ENCODE measurements at places on chromosomes 6 and 20.

GRCh38 chr6:107866606-107867301 is 42.6 kb upstream of the SCML4 start:
- DNase-seq = no peak

DNA sequence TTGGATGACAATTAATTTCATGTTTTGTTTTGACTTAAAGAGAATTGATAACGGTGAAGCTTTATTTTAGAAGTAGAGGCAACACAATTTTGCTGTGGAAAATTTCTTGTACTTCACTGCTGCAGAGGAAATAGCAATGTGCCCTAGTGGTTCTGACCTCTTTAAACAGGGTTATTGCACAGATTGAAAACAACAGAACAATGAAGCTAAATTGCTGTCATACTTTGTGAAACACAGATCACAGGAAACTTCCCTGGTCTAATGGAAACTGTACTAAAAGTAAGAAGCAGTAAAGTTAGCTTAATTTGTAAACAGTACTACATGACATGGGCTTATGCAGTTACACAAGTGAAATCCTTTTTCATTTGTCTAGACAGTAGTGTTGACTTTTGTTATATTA is 31.3 kb downstream of the OR2A4 start:
- no peak for DNase-seq

- no peak for DNase-seq
Observed at GRCh38 chr6:108719477-108719876, 128.7 kb upstream of the ARMC2 start.

- no peak for DNase-seq
Observed at GRCh38 chr20:45822857-45823256, 4.3 kb downstream of the TNNC2 start.

DNA sequence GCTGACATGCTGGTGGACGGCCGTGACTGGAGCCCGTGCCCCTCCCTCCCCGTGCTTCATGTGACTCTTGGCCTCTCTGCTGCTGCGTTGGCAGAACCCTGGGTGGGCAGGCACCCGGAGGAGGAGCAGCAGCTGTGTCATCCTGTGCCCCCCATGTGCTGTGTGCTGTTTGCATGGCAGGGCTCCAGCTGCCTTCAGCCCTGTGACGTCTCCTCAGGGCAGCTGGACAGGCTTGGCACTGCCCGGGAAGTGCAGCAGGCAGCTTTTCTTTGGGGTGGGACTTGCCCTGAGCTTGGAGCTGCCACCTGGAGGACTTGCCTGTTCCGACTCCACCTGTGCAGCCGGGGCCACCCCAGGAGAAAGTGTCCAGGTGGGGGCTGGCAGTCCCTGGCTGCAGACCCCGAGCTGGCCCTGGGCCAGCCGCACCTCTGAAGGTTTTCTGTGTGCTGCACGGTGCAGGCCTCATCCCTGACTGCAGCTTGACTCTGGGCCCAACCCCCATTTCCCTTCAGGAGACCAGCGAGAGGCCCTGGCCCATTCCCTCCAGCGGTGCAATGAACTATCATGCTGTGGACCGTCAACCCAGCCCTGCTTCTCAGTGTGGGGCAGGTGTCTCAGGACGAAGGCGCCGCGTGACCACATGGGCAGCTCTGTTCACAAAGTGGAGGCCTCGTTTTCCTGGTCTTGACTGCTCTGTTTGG is 8.1 kb downstream of the NPBWR2 start:
- DNase-seq = no peak

DNA sequence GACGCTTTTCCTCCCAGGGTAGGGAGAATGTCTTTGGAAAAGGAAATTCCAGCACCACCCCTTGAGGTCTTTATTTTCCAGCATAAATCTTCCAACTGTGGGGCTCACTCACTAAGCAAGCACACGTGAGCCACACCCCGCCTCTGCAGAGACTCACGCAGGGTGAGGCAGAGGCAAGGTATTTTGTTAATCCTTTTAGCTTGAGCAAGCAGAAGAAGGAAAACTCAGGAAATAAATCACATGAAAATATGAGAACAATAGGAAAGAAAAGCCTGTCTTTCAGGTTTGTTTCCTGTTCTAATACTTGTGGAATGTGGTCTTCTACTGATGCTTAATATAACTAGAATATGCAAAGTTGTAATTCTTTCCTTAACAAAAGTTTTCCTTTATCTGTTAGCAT is 4.1 kb upstream of the PHACTR2 start:
- DNase-seq = no peak

DNA sequence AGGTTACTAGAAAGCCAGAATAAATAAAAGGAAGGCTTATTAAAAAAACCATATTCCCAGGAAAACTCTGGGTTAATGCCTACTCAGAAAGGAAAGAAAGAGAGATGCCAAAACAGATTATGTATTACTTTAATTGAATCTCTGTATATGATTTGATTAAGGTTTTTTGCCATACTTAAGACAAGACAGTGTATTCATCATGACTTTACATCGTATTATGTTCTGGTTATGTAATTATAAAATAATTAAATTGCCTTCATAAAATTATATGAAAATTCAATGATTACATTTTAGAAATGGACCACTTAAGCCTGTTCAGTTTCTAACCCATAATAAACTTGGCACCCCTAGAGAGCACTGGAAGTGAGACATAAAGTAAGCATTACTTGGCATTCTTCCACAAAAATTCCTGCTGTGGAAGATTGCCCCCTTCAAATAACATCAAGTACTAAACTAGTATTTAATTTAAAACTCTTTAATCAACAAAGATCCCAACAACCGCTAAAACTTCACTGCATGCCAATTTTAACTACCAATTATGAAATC is 20.8 kb upstream of the IBTK start:
- DNase-seq = no peak

GRCh38 chr20:53070224-53070623 is 98.1 kb downstream of the TSHZ2 start:
- no peak for DNase-seq

DNA sequence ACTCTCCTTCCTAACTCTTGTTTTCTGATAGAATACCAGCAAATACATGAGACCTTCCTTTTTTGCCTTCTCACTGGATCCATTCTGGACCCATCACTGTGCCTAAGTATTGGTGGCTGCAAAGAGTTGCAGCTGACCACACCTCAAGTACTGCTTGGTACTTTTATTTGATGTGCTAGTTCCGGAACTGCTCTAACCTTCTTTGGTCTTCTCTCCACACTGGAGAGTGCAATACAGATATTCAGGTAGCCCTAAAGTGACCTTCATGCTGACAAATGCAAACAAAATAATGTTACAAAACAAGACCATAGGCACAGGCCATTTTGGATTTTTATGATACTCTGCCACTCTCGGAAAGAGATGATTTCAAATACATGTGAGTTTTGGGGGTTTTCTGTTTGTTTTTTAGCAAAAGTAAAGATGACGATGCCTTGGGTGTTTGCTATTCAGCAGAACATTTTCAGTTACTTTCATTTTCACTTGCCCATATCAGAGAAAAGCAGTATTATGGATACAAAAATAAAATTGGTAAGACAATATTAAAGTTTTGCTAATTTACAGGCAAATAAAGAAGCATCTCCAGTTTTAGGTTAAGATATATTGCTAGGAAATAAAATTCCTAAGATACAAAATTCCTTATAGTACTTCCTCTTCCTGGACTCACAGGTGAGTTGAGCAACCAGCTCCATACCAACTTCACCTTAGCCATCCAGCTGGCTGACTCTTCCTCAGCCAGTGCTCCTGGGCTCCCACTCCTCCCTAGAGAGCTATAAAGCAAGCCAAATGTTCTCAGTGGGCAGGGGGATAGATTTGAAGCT is 42.0 kb downstream of the PTPRK start:
- DNase-seq = no peak

DNA sequence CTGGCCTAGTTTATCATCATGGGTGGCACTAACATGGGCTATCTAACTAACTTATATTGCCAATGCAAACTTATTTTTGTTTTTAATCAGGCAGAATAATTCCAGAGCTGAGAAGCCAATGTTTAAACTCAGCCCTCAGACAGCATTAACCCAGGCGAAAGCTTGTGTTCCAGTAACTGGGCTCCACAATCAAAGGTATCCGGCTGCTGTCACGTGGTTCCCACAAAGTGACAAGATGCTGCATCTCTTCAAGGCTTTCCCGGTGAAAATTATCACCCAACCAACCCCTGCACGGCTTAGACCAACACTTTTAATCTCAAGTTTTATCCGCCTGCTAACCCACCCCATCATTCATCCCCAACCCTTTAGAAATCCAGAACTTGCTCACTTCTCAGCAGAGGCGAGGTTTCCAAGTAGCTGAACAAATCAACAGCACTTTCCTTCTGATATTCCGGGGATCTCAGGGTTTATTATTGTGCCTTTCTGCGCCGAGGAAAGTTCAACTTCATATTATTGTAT is 885 bp downstream of the MTCL3 start:
- no peak for DNase-seq

DNA sequence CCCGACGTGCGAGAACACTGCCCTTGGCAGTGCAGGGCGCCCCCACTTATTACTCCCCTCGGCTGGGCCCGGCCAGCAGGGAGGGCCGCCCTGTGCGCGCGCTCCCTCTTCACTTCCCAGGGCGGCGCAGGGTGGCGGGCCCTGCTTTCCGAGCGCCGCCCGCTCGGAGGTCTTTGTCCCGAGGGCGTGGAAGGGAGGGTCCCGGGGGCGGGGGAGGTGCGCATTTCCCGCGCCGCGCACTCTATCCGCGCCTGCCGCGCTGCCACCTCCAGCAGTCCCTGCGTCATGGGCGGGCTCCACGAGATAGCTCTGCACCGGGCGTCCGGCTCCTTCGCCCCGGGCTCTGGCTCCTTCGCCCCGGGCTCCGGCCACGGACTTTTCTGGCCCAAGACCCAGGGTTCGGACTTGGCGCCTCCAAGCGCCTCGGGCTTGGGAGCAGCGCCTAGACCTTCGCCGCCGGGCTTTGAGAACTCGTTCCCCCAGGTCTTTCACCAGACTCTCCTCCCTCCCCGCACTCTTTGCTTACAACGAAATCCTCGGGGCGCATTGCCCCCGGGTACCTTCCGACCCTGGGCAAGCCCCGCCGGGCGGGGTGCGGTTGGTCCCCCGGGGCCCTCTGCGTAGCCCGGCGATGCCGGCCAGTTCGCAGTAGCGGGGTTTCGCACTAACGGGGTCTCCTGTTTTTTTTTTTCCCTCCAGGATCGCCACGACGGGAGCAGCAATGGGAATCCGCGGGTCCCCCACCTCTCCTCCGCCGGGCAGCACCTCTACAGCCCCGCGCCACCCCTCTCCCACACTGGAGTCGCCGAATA is 1.6 kb downstream of the TFAP2C start:
- DNase-seq = no peak
